ENCODE measurements at places on chromosomes 3 and 15.

DNA sequence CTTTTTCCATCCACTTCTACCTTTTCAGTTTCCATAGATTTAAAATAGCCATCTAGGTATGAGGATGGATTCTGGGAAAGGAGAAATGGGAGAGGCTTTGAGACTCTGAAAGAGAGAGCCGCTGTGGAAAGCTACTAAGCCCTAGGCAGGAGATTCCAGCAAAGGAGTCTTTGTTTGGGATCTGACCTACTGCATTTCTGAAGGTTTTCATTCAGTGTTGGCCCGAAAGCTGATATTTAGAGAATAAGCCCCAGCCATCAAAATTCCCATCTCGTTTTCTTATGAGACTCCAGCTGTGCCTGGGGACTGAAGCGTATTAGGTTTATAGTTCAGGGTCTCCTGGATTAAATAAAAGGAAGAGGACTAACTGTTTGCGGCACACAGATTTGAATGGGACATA, 19.5 kb downstream of the LIPH start:
- no peak for DNase-seq

- DNase-seq, result no peak
Observed at GRCh38 chr3:78887029-78887428, 880.8 kb downstream of the ROBO1 start.

DNA sequence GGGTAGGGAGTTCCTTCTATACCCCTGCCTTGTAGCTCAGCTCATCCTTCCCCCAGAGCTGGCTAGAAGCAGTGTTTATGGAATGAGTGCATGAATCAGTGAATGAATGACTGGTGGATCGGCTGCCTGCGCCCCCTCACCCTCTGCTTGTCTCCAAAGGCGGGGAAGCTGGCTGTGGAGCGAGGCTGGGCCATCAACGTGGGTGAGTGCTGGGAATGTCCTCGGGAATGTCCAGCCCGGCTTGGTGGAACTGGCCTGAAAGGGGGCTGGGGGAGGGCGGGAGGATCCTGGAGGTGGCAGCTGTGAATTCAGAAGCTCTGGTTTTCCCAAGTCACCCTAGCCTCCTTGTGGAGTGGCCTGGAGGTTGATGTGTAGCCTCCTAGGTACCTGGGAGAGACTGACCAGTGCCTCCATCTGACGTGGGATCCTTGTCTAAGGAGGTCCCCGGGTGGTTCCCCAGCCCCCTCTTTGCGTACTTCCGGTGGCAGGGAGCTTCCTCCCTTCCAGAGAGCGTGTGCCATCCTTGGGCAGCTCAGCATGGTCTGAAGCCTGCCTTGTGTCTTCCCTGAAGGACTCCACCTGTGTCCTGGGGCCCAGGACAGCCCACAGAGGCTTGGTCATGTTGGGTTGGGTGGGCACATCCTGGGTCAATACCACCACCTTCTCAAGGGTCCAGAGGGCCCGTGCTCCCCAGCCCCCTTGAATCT, 18.4 kb downstream of the HDAC11 start:
- no peak for DNase-seq

- DNase-seq, result no peak
Observed at GRCh38 chr3:64268926-64269325, 43.7 kb upstream of the PRICKLE2 start.

DNA sequence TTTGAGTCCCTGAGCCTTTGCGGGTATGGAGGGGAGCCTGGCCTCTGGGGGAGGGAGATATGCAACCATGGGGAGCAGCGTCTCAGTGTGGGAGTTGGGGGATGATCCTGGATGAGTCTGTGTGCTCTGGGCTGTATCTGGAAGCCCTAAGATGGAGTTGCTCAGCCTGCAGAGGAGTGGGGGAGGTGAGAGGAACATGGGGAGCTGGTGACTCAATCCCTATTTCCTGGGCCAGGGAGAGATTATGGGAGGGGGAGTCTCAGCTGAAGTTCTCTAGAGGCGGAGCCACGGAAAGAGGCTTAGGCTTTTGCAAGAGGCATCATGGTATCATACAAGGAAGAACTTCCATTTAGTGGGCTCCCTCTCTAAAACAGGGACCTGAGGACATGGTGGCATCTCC, 59.5 kb upstream of the TMEM115 start:
- DNase-seq, result no peak

- no peak for DNase-seq
Observed at GRCh38 chr3:185583925-185584324, 2.2 kb upstream of the SENP2 start.

DNA sequence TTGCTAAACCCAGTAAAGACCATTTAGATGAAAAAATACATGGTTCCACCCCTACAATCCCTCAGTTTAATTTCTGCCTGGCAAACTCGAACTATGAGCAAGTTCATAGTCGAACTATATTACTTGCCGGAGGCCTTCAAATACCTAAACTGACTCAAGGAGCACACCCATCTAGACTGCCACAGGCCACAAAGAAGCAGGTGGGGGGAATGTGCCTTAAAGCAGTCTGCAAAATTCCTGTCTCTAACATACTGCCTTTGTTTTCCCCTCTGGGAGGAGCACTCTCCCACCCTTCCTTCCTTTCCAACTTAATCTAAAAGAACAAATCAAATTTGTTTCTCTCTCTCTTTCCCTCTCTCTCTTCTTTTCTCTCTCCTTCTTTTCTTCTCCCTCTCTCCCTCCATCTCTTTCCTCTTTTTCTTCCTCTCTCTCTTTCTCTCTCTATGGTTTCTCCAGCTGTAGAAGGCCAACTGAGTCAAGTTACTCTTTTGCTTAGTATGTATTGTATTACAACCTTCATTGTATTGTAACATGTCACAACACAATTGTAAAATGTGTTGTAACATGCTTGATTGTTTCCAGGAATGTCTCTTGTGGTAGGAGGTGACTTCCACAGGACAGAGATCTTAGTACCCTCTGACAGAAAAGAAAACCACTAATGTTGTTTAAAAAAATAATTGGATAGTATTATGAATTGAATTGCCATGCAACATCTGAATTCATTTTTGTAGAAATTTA, 496.3 kb downstream of the ROBO2 start:
- no peak for DNase-seq

- DNase-seq, result no peak
Observed at GRCh38 chr15:57705746-57706404, 639 bp upstream of the POLR2M start.

DNA sequence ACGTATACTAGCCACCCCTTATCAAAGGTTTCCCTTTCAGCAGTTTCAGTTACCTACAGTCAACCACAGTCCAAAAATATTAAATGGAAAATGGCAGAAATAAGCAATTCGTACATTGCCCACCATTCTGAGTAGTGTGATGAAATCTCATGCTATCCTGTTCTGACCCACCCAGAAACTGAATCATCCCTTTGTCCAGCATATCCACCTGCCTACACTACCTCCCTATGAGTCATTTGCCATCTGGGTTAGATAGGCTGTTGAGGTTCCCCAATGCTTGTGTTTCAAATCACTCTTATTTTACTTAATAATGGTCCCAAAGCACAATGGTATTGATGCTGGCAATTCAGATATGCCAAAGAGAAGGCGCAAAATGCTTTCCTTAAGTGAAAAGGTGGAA, 15.3 kb upstream of the PHC3 start:
- no peak for DNase-seq

DNA sequence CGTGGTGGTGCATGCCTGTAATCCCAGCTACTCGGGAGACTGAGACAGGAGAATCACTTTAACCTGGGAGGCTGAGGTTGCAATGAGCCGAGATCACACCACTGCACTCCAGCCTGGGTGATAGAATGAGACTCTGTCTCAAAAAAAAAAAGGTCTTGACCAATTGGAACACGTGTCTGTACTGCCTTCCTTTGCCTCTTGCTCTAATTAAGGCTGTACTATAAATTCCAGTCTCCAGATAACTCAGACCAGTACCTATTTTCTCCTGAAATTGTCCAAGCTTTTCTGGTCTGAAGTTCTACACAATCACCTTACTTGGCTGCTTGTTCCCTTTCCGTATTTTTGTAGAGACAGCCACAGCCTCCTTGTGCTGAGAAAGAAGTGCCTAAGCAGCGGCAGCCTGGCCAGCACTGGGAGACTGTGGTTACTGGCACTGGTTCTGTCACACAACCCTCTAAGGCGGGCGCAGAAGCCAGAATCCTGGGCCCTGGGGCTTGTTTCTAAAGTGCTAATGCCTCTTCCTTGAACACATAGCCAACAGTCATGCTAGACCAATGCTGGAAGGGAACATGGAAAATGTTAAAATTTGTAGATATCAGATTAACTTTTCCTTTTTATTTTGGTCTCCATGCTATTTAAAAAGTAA, 6.2 kb upstream of the CEP70 start:
- no peak for DNase-seq

- DNase-seq, result no peak
Observed at GRCh38 chr3:193701953-193702635, 109.1 kb downstream of the OPA1 start.

DNA sequence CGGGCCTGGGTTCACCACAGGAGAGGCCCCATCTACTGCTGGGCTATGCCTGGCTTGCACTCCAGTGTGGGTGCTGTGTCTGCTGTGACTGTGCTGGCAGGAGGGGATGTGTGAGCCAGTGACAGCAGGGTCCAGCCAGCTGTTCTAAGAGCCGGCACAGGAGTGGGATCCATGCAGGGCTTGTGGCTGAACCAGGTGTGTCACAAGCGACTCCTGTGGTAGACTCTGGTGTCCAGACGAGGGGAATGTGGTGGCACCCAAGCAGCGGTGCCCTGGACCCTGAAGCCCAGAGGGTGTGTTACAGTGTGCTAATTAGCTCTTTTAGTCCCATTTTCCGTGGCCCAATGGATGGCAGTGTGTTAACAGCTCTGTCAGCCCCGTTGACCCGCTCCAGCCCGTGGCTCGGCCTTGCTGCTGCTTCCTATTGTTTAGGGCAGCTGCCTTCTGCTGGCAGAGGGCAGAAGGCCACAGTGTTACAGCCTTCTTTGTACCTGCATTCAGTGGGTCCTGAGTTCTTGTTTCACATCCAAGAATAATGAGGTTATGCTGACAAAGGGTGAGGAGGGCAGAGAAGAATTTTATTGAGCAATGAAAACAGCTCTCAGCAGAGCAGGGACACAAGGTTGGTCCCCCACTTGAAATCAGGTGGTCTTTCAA, 78.5 kb upstream of the RNU6-1 start:
- DNase-seq, result no peak

DNA sequence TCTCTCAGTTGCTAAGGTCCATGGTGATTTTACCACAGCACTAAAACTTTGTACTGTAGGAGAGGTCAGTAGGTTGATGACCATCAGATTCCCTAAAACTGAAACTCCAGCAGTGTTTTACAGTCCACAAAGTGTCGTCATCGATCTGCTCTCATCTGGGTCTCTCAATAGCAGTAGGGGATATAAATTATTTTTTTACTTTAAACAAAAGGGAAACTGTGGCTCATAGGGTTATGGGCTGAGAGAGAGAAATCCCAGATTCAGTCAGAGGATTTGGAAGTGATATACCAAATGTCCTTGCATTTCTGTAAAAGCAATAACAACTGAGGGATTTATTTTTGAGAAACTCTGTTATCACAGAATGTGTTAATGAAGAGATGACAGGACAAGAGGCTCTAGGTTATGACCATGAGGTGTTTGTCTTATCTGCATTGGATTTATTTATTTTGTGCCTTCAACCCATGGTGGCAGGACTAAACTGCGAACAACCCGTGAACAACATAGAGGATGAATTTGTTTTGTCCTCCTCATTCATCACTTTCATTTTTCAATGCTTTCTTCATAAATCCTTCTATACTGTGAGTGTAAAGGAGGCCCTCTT, 869.7 kb downstream of the OTOL1 start:
- DNase-seq, result no peak

DNA sequence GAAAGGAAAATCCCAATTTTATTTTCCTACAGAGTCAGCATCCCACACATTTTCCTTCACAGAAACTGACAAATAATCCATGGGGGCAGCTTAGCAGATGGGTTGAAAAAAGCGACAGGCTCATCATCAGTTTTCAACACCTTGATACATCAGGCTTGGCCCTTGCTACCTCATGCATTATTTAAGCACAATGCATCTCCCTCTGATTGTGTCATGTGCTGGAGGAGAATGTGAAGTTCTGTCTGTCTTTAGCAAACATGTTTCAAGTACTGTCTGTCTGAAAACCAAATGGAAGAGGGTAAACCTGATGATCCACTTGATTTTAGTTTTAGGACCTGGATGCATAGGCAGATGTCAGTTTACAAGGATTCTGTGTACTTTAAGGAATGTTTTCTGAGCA, 128.6 kb upstream of the ADAMTS9 start:
- no peak for DNase-seq

DNA sequence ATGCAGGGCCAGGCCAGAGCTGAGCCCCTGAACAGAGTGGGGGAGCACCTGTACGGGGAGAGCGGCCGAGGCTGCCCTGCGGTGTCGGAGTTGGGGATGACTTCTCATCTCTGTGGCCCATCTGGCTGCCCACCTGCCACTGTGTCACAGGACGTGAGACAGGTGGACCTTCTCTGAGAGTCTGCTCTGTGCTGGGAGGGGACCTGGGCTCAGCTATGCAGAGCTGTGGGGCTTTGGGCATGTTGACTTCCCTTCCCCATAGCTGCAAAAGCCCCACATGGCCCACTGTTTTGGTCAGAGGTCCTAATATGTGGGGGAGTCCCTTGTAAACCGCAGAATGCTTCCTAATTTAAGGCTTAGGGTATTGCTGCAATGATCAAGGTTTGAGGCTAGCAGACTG, 68.0 kb upstream of the TRPM1 start:
- no peak for DNase-seq

- no peak for DNase-seq
Observed at GRCh38 chr3:31213869-31214486, 318.7 kb upstream of the STT3B start.

DNA sequence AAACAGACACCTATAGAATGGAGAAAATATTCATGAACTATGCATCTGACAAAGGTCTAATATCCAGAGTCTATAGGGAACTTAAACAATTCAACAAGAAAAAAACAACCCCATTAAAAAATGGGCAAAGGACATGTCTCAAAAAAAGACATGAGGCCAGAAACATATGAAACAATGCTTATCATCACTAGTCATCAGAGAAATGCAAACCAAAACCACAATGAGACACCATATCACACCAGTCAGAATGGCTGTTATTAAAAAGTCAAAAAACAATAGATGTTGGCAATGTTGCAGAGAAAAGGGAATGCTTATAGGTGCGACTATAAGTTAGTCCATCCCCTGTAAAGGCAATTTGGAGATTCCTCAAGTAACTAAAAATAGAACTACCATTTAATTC, 11.4 kb upstream of the HDGFL3 start:
- no peak for DNase-seq

- no peak for DNase-seq
Observed at GRCh38 chr3:117547956-117548550, 838.5 kb downstream of the TUSC7 start.

DNA sequence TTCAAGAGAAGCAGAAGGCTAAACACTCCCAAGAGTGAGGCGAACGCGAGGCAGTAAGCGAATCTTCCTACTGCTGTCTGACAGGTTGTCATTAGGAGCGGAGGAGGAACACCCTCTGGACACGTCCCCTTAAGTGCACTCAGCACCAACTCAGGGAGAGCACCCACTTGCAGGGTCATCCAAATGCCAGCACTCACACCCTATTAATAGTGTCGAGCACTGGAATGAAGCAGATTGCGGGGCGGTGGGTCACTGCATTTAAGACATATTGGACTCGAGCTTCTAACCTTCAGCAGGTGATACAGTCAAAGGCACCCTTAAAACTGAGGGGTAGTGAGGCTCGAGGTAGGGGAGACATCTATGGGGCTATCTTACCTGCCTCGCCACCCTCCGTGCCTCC, 28.7 kb downstream of the SH3BP5 start:
- DNase-seq, result no peak
